ENCODE measurements at places on chromosomes 1 and 21. TPM values are rescaled to one million over a fixed set of nuclear protein-coding genes. Genes with fewer than 3 reads are reported as not detected.
A peak's percentile ranks its signal among the peaks of the same experiment; 100 is the strongest.

- DNase-seq = no peak
- H3K4me3 ChIP-seq = no peak overlapping the region
- no peaks in the 10 kb centered on the region for H3K27me3 ChIP-seq
- no peaks in the 10 kb centered on the region for H3K36me3 ChIP-seq
- no peak overlapping the region for H3K27ac ChIP-seq
- no peaks in the 10 kb centered on the region for H3K4me1 ChIP-seq
Observed at GRCh38 chr1:47689894-47690293, 252.1 kb downstream of the FOXD2 start.

The HPCAL4 gene
- polyA plus RNA-seq = 3.9 TPM

DNA sequence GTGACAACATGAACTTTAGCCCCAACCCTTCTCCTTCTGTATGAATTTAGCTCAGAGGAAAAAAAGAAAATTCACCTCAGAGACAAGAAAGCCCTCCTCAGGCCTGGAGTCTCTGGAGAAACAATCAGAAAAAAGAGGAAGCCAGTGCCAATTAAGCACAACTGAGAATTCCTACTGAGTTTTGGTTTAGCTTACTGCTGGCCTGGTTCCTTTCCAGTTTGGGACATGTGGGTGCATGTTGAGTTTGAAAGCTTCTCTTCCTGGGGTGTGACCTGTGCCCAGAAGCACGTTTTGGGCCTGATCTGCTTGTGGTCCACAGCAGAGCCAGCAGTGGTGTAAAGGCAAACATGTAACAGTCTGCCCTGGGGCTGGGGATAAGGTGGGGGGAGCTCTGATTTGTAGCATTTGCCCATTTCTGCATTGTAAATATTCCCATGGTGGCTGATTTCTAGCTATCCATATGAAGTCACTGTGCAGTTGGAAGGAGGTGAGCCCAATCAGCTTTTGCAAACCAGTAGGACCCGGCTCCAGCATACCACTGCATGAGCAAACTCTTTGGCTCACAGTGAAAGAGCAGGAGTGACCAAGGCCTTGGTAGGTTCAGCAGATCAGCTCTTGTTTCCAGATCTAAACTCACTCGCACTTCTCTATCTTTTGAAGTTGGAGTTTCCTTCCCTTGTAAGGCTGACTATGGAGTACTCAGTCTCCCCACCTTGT is 4.7 kb upstream of the THEM5 start:
- no peaks in the 10 kb centered on the region for H3K36me3 ChIP-seq
- H3K27me3 ChIP-seq = no peaks in the 10 kb centered on the region
- H3K4me3 ChIP-seq = no peak overlapping the region
- H3K27ac ChIP-seq = no peak overlapping the region

- H3K36me3 ChIP-seq = no peaks in the 10 kb centered on the region
- H3K4me3 ChIP-seq = no peak overlapping the region
- H3K4me1 ChIP-seq = no peaks in the 10 kb centered on the region
- H3K27me3 ChIP-seq = no peaks in the 10 kb centered on the region
- no peak overlapping the region for H3K27ac ChIP-seq
Observed at GRCh38 chr1:170305777-170306512, 160.2 kb downstream of the NTMT2 start.

The FCRL1 gene
- not detected for polyA plus RNA-seq

DNA sequence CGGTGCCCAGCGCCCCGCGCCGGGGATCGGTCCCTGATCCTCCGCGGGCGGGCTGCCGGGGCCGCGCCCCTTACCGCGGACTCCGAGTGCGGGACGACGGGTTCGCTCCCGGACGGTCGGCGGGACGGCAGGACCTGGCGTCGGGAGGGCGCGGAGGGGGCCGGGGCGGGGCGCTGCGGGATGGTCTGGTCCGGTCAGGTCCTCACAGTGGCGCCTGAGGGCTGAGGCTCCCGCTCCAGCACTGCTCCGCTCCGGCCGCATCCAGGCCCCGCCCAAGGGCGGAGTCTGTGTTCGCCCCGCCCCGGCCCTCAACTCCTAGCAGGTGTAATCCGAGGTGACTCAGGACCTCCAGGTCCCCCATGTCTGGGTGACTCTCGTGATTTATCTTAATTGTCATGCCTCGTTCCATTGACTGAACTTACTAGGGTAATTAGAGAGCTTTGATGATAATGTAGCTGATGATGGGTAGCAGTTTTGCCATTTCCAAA is at the start of gene RAB3B:
RAB3B (minus strand) TSS at position 223 of the 488 bp plus-strand sequence. CDS start 13,583 bp downstream, outside the sequence.
- no peaks in the 10 kb centered on the region for H3K4me1 ChIP-seq
- H3K27me3 ChIP-seq = peaks cover 3% of the 10 kb centered on the region
- no peaks in the 10 kb centered on the region for H3K36me3 ChIP-seq
- H3K27ac ChIP-seq = no peak within 1 kb of the TSS

- H3K27me3 ChIP-seq = no peaks in the 10 kb centered on the region
- H3K36me3 ChIP-seq = no peaks in the 10 kb centered on the region
- no peak overlapping the region for H3K27ac ChIP-seq
- no peaks in the 10 kb centered on the region for H3K4me1 ChIP-seq
- no peak overlapping the region for H3K4me3 ChIP-seq
- DNase-seq = no peak
Observed at GRCh38 chr1:19049798-19050197, 93.3 kb upstream of the IFFO2 start.

DNA sequence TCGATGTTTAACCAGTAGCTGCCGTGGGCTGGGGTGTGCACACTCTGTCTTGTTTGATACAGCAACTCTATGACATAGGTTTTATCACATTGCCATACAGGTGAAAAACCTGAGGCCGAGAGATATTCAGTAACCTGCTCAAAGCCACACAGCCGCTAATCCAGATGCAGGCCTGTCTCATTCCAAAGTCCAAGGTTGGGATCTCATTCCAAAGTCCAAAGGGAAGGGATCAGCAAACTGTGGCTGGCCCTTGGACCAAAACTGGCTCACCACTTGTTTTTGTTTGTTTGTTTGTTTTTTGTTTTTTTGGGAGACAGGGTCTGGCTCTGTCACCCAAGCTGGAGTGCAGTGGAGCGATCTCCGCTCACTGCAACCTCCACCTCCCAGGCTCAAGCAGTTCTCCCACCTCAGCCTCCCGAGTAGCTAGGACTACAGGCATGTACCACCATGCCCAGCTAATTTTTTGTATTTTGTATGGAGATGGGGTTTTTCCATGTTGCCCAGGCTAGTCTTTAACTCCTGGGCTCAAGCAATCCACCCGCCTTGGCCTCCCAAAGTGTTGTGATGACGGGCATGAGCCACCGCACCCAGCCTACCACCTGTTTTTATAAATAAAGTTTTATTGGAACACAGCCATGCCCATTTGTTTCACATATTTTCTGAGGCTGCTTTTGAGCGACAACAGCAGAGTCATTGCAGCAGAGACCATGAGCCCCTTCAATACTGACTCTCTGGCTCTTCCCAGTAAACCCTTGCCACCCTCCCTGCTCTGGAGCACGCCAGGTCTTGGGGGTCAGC is 163.4 kb upstream of the TMEM51 start:
- H3K27me3 ChIP-seq = no peaks in the 10 kb centered on the region
- no peak for DNase-seq
- H3K27ac ChIP-seq = no peak overlapping the region
- no peaks in the 10 kb centered on the region for H3K4me1 ChIP-seq
- H3K36me3 ChIP-seq = no peaks in the 10 kb centered on the region

GRCh38 chr1:206555473-206555935 is 48.2 kb downstream of the RASSF5 start:
- peaks cover 2% of the 10 kb centered on the region for H3K4me1 ChIP-seq
- no peak overlapping the region for H3K27ac ChIP-seq
- peak; percentile 56 for DNase-seq
- H3K36me3 ChIP-seq = no peaks in the 10 kb centered on the region
- H3K27me3 ChIP-seq = no peaks in the 10 kb centered on the region
- no peak overlapping the region for H3K4me3 ChIP-seq

The CD34 gene
- polyA plus RNA-seq = 69.4 TPM

GRCh38 chr1:94543893-94544635 is 2.5 kb upstream of the F3 start:
- H3K27ac ChIP-seq = no peak overlapping the region
- H3K27me3 ChIP-seq = no peaks in the 10 kb centered on the region
- H3K36me3 ChIP-seq = no peaks in the 10 kb centered on the region
- H3K4me1 ChIP-seq = no peaks in the 10 kb centered on the region

The HTR1D gene
- polyA plus RNA-seq = not detected

- no peaks in the 10 kb centered on the region for H3K4me1 ChIP-seq
- H3K4me3 ChIP-seq = no peak overlapping the region
- DNase-seq = no peak
- no peak overlapping the region for H3K27ac ChIP-seq
Observed at GRCh38 chr1:110118636-110119396, 6.6 kb downstream of the UBL4B start.

GRCh38 chr21:16177532-16177931 is 447.8 kb downstream of the USP25 start:
- H3K36me3 ChIP-seq = no peaks in the 10 kb centered on the region
- no peak overlapping the region for H3K4me3 ChIP-seq
- no peaks in the 10 kb centered on the region for H3K27me3 ChIP-seq
- no peaks in the 10 kb centered on the region for H3K4me1 ChIP-seq

DNA sequence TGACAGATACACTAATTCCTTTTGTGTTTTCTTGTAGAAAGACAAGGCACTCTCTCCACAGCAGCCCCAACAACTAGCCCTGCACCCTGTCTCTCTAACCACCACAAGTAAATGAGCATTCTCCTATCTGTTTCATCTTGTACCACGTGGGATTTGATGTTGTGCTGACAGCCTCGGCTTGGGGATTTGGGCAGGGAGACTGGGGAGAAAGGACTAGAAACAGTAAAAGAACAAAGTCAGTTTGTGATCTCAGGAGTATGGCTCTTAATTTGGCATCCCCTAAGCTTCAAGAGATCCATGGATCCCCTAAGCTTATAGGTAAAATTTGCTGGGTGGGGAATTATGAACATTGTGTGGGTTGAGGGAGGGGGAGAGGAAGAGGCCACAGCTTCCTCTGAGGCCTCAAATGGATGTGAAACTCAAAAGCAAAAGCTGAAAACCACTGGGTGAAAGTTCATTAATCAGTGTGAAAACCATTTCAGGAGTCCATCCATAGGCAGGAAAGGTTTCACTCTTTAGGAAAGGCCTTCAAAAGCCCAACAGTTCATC is 3.1 kb downstream of the C1orf162 start:
- H3K4me1 ChIP-seq = no peaks in the 10 kb centered on the region
- no peak overlapping the region for H3K4me3 ChIP-seq
- H3K36me3 ChIP-seq = no peaks in the 10 kb centered on the region
- DNase-seq = no peak
- no peak overlapping the region for H3K27ac ChIP-seq
- H3K27me3 ChIP-seq = no peaks in the 10 kb centered on the region

The ZNF670 gene
- 2.0 TPM for polyA plus RNA-seq
